LoVo (cell line): ENCODE measurements at places on chromosomes 11 and 22.

- no peak for DNase-seq
Measured at GRCh38 chr22:21624120-21624879, 5.5 kb downstream of the YDJC start.

DNA sequence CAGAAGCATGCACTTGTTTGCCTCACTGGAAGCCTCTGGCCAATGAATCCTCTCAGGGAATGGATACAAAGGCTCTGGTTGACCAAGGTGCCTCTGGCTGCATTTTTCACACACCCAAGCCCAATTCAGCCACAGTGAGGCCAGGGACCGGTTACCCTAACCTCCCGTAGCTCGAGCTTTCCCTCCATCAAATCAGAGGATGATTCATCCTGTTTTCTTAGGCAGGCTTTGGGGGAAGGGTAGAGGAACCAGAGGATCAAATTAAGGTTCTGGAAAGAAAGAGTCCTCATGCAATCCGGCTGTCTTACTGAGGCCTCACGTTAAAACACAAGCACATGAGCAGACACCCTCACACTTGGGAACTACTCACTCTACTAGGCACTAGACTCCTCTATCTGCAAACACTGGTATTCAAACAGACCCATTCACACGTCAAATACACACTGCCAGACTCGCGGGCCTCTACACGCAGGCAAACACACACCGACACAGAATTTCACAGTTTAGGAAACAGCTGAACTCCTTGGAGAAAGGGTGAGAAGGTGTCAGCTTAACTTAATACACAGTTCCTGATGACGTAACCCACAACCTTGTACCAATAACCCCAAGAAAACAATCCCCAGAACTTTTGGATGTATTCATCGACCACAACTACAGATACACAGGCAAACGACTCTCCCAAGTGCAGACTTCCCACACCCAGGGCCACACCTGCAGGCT is 12.4 kb downstream of the NRXN2 start:
- no peak for DNase-seq

DNA sequence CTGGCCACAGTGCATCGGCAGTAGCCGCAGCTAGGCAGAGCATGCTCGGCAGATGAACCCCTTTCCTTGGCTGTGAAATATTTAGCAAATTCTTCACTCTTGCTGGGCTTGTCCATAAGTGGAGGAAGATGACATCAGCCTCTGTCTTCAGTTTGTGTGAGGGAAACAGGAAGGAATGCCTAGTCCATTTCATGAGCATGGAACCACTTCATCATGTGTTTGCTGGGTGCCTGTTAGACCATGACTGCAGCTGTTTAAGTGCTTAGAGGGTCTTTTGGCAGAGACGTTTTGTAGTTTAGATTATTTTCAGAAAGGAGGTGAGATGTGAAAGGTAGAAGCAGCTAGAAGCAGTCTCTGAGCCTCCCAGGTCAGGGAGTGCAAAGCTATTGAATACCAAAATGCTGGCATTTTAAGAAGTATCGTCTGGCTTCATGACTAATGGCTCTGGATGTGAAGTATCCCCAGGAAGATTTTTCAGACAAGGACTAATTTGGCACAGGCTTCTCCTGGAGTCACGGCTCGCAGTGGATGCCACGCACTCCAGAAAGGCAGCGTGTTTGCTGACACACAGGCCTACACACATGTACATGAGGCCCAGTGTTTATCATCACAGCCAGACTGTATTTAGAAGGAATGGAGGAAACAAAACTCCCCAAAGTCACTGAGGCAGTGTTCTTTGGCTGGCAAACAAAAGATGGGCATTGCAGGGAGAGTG is 43.1 kb upstream of the GRAMD1B start:
- DNase-seq, result no peak

DNA sequence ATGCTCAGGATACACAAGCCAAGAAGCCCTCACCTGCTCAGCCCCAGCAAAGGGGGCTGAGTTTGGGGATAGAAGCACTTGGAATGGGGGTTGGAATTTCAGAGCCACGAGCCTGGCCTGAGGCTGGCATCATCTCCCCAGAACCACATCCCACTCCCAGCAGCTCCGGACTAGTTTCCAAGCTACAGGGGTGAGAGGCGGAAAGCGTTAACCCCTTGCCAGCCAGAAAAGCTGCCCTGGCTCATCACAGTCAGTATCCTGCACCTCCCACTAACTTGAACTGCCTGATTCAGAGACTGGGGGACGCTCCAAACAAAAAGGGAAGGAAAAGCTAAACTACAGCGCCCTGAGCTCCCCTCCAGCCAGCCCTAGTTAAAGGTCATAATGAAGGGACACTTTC is 19.0 kb upstream of the CHST1 start:
- no peak for DNase-seq

- no peak for DNase-seq
Measured at GRCh38 chr11:104164028-104164520, at the start of gene PDGFD. Gene PDGFD, minus strand, starts transcription at chr11:104164147.

DNA sequence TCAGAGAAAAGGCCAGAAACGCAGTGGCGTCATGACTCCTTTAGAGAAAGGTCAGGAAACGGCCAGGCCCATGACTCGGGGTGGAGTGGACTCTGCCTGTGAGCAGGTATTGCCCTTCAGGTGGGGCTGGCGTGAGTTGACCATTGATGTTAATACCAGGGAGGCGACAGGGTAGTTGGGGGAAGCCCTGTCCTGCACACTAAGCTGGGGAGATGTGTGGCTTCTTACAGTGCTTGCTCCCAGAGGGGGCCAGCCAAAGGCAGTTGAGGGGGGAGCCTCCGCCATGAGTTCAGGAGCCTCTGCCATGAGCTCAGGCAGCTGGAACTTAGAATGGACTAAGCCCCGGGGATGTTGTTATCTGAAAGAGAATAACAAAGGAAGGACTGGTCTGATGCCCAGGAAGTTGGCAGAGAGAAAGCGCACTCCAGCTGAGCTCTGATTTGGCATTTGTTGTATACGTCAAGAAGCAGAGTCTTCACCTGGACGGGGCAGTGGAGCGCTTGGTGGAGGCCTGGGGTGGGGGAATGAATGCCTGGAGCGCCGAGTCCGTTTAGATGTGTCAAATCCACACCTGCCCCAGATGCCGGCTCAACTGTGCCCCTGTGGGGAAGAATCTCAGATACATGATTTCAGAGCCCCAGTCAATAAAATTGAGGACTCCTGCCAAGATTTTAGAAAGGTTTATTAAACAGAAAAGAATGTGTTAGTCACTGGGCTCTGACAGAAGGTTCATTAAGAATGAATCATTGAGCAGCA is 222.5 kb downstream of the TBC1D22A start:
- DNase-seq, result peak; percentile 27

- peak; percentile 20 for DNase-seq
Measured at GRCh38 chr11:2077061-2077802, 62.0 kb downstream of the IGF2 start.

DNA sequence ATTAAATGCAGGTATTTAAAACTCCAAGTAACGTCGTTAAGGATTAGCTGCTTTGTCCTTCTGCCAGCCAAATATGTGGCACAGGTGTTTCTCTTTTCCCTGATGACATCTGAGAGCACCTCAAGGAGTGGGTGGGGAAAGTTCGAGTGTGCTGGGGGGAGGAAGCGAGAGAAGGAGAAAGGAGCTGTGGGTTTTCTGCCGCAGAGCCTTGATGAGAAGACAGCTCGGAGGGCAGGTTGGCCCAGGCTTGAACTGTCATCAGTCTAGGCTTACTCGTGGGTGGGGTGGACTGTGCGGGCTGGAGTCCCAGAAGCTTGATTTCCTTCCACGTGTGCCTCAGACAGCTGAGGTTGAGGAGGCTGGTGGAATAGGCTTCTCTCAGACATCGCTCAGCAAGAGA is 15.2 kb upstream of the SORL1-AS1 start:
- no peak for DNase-seq

DNA sequence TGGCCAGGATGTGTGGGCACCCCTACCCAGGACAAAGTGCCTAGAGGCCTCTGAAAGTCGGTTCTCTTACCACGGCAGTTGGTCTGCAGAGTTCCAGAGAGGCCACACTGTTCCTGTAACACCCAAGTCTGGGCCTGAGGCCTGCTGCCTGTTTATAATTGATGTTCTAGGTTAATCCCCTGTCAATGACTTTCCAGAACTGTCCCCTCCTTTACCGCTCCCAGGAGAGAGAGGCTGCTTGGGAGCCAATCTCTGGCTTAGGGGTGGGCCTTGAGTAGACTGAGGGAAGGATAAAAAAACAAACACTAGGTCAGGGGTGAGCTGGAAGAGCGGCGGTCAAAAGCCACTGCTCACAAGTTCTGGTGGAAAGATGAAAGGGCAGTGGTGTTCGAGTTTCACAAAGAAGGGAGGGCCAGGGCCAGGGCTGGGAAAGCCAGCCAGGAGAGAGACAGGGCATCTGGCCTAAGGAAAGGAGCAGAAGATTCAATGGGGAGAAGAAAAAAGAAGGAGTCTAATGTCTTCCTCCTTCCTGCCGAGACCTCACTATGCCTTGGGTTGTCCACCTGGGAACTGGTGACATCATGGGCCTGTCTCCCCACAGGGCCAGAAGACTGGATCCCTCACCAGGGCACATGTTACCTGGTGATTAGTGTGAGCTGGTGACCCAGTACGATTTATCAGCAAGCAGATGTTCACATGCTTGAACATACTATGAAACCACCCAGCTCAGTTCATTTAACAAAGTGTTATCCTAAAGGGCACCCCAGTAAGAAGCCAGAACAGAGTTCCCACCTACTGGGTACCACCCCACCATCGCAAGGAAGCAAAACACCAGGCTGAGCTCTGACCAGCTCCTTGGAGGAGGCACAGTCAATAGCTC is 50.2 kb downstream of the PC start:
- no peak for DNase-seq

DNA sequence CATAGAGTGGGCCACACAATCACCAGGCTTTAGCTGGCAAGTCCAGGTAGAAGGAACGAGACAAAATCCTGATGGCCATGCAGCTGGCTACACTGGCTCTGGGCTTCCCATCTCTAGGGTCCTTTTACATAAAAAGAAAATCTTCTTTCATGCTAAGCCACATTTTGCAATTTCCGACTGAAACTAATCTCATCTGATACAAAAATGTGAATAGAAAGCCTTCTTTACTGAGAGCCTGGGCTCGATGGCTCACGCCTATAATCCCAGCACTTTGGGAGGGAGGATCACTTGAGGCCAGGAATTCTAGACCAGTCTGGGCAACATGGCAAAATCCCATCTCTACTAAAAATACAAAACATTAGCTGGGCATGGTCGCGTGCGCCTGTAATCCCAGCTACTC is 67.2 kb downstream of the MICAL3 start:
- DNase-seq, result no peak
